ENCODE measurements at places on chromosomes 11 and 22. TPM values are rescaled to one million over a fixed set of nuclear protein-coding genes. Genes with fewer than 3 reads are reported as not detected.
A peak's percentile ranks its signal among the peaks of the same experiment; 100 is the strongest.

APIP gene
- total RNA-seq: 39.0 TPM

ARCN1 gene
- 135 TPM for total RNA-seq

C22orf31 gene
- total RNA-seq: not detected

MAPK8IP1 gene
- 1.4 TPM for total RNA-seq

ZNF280B gene
- total RNA-seq: 3.0 TPM

CEND1 gene
- 0.25 TPM for total RNA-seq

SCGB2A2 gene
- total RNA-seq: not detected

YAP1 gene
- total RNA-seq: not detected

DDX25 gene
- total RNA-seq: 0.54 TPM

MYO18B gene
- total RNA-seq: 1.8 TPM

DNA sequence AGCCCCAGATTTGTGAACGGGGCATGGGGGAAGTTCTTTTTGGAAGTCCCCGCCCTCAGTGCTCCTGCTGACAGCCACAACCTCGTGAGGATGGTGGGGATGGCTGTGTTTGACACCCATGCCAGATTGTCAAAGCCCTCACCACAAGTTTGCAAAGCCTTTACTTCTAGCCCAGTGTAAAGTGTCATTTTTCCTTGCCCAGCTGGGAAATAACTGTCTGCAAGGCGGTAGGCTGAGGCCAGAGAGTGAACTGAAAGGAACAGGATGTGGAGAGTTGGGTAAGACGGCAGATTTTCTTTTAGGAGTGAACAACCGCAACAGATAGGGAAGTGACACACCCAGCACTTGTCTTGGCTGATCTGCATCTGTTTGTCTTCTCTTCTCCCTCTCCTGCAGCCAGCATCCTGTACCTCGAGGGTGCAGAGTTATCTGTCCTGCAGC lies 13.6 kb downstream of the IL17RA start:
- DNase-seq: peak; percentile 39
- H3K36me3 ChIP-seq: peaks cover 50% of the 10 kb centered on the region
- H3K4me1 ChIP-seq: peaks cover 82% of the 10 kb centered on the region

DNA sequence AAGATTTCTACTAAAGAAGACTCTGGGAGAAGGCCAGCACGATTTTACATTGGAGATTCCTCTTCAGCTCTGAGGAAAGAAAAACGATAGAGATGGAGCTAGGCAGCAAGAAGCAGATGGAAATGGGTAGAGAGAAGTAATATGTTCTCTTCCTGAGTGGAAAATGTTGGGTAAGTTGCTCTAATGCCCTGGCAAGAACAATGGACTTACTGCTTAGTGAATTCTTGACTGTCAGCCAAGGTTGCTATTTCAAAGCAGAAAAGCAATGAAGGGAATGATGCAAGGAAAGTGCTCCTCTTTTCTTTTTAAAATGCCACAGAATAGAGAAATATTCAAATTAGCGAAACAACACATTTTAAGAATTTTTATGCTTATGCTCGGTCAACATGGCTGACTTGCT lies 38.4 kb upstream of the CWF19L2 start:
- H3K36me3 ChIP-seq: peaks cover 7% of the 10 kb centered on the region
- H3K27ac ChIP-seq: no peak overlapping the region
- no peak for DNase-seq
- no peak overlapping the region for H3K4me3 ChIP-seq
- no peaks in the 10 kb centered on the region for H3K4me1 ChIP-seq
- H3K27me3 ChIP-seq: peaks cover 1% of the 10 kb centered on the region

DNA sequence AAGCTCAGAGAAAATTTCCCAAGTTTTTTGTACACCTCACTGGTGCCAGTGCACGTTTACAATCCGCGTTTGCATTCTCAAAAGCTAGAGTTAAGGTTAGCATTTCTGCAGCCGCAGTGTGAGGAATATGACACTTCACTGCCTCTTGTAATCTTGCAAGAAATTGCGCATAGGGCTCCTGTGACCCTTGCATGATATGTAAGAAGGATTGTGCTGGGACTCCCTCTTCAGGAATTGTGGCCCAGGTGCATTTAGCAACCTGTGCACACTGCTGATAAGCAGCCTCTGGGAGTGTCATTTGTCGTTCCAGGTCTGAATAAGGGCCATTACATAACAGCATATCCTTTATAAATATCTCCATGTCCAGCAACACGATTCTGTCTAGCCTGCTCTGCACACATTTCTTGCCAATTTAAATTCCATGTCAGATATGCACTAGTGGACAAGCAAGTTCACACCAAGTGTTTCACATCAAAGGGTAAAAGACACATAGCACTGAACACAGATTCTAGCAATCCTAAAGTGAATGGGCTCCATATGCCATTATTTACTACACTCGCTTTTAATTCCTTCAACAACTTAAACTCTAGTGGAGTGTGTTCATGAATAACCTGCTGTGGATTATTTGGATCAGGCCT lies 69.2 kb upstream of the INCENP start:
- H3K4me3 ChIP-seq: no peak overlapping the region
- H3K36me3 ChIP-seq: no peaks in the 10 kb centered on the region
- H3K27ac ChIP-seq: no peak overlapping the region
- H3K4me1 ChIP-seq: no peaks in the 10 kb centered on the region
- H3K27me3 ChIP-seq: no peaks in the 10 kb centered on the region

GRCh38 chr22:43889860-43890253 lies 2.0 kb downstream of the PNPLA5 start:
- H3K4me1 ChIP-seq: peaks cover 3% of the 10 kb centered on the region
- no peaks in the 10 kb centered on the region for H3K36me3 ChIP-seq
- no peak overlapping the region for H3K4me3 ChIP-seq
- H3K27me3 ChIP-seq: peaks cover 33% of the 10 kb centered on the region
- no peak overlapping the region for H3K27ac ChIP-seq
- DNase-seq: no peak

DNA sequence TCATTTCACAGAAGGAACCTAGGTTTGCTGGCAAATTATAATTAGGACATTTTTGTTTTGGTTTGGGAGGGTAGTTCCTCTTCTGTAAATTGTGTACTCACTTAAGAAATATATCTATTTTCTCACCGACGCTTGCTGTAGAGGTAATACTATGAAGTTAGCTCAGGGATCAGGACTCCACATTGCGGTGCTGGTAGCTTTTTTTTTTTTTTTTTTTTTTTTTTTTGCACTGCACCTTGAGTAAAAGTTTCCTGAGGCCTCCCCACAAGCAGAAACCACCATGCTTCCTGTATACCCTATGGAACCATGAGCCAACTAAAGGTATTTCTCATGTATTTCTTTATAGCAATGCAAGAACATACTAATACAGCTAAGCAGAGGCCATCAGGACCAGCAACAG lies 14.7 kb downstream of the UBTFL1 start:
- no peaks in the 10 kb centered on the region for H3K4me1 ChIP-seq
- H3K27me3 ChIP-seq: no peaks in the 10 kb centered on the region
- H3K4me3 ChIP-seq: no peak overlapping the region
- H3K36me3 ChIP-seq: no peaks in the 10 kb centered on the region
- no peak for DNase-seq

DNA sequence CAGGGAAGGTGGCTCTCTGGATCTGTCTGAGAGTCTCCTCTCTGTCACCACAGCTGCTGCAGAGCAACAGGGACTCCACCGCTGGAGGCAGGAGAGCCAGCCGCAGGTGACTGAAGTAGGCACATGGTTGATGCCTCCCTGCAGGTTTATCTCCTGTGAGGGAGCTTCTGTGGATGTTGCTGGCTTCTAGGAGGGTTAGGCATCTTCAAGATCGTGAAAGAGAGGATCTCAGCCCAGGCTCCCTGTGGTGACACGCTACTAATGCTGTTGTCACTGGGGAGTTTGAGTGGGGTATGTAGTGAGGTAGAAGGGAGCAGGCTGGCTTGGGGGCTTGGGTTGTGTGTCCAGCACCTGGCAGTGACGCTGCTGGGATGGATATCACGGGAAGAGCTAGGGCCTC lies 34.1 kb downstream of the DAGLA start:
- no peaks in the 10 kb centered on the region for H3K36me3 ChIP-seq
- H3K27ac ChIP-seq: no peak overlapping the region
- no peak for DNase-seq
- H3K4me3 ChIP-seq: no peak overlapping the region
- no peaks in the 10 kb centered on the region for H3K4me1 ChIP-seq

DNA sequence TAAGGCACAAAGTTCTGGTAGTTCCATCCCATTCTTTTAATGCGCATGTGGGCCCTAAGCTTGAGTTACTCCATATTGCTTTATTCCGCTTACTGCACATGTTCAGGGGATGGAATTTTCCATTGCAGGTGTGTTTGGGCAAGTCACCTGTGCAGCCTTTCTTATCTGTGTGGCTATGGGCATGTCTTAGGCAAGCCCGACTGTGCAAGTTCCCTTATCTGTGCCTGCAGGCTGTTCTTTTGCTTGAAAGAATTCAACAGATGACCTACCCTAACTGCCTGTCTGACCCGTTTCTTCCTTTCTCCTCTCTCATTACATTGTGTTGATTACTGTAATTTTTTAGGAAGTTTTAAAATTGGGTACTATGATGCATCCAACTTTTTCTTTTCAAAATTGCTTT lies 363.6 kb downstream of the TTC28 start:
- no peaks in the 10 kb centered on the region for H3K4me1 ChIP-seq
- DNase-seq: no peak
- H3K27ac ChIP-seq: no peak overlapping the region
- no peaks in the 10 kb centered on the region for H3K27me3 ChIP-seq

DNA sequence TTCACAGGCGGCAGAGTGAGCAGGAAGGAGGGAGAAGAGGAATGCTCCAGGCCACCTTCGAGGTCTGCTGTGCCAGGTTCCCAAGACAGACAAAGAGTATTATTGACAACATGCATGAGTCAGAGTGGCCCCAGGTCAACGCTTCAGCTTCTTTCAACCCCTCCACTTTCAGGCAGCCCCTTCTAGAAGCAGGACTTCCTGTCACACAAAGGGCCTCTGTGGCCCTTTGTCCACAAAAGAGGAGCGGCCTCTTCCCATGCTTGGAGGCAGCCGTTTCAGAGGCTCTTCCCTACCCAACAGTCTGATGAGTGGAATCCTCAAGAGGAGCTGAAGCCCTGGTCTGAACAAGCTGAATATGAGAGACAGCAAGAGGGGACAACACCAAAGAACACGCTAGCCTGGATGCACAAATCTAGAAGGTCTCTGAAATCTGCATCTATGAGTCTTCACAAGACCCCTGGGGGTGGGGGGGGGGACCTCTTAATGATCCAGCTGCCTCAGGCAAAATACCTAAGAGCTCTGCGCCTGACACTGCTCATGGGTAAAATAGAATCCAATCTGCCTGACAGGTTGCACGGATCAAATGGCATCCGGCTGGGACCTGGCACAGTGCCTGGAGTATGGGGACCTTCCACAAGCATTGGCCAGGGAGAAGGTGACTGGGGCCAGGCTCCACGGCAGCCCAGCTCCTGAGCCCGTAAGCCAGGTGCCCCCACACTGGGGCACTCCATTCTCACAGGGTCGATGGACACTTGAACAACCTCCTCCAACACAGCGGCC lies 67.5 kb downstream of the PACSIN2 start:
- no peak overlapping the region for H3K27ac ChIP-seq
- H3K4me1 ChIP-seq: peaks cover 38% of the 10 kb centered on the region
- H3K27me3 ChIP-seq: no peaks in the 10 kb centered on the region
- DNase-seq: peak; percentile 13
- H3K36me3 ChIP-seq: no peaks in the 10 kb centered on the region

- H3K27ac ChIP-seq: no peak overlapping the region
- H3K4me3 ChIP-seq: no peak overlapping the region
- H3K4me1 ChIP-seq: no peaks in the 10 kb centered on the region
- DNase-seq: no peak
Observed at GRCh38 chr11:73113426-73113825, 28.7 kb downstream of the FCHSD2 start.

DNA sequence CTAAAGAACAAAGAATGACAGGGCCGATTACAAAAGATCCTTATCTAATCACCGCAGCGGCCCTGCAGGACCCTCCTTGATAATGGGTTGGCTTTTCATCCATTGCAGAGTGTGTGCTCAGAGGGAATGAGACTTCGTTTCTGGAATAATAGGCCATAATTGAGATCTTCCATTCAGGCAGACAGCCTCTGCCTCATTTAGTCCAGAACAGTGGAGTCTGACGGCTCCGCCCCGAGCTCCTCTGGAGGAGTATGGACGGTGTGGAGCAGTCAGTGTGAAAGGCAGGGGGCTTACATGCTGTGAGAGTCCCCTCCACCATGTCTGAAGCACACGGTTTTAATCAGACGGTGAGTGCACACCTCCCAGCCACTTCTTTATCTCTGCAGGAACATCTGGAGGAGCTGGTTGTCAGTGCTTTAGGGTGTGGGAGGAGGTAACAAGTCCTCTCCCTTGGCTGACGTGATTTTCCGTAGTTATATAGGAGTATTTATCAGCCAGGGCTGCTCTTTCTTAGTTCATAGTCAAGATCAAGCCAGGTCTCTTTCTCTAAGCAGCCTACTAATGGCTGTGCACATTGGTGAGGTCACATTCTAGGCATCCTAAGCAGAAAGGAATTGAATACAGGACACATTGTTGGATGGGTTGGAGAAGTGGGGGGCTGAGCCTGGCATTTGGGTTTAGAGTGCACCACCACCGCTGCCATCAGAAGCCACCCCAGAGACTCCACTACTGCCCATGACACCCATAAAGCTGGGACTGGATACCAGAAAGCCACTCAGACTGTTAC lies 1477.9 kb downstream of the TBC1D22A start:
- H3K4me3 ChIP-seq: no peak overlapping the region
- H3K36me3 ChIP-seq: no peaks in the 10 kb centered on the region
- H3K27ac ChIP-seq: no peak overlapping the region
- H3K27me3 ChIP-seq: peaks cover 2% of the 10 kb centered on the region
- DNase-seq: no peak

DNA sequence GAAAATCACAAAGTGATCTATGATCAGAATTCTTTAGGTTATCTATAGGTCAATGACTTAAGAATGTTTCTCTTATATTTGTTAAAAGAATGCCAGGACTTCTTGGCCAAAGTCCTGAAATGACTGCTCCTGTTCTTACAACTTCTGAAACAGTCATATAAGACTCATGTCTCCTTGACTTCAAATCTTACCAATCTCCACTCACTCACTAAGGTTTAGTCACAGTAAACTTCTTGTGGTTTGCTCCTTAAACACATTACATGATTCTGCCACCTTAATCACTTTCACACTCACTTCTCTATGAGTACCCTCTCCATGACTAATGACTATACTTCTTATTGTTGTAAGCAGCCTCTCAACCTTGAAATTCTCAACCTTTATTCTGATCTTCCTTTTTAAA lies 648.7 kb upstream of the CCDC179 start:
- no peaks in the 10 kb centered on the region for H3K4me1 ChIP-seq
- no peak overlapping the region for H3K27ac ChIP-seq
- H3K36me3 ChIP-seq: no peaks in the 10 kb centered on the region
- H3K4me3 ChIP-seq: no peak overlapping the region
- DNase-seq: no peak
- H3K27me3 ChIP-seq: no peaks in the 10 kb centered on the region

GRCh38 chr11:108351468-108351867 lies 115.9 kb downstream of the C11orf65 start:
- DNase-seq: no peak
- H3K4me3 ChIP-seq: no peak overlapping the region
- no peaks in the 10 kb centered on the region for H3K27me3 ChIP-seq
- H3K36me3 ChIP-seq: peaks cover 40% of the 10 kb centered on the region
- peak overlapping the region; percentile 61 for H3K27ac ChIP-seq
